ENCODE measurements at places on chromosomes 4 and X. TPM values are rescaled to one million over a fixed set of nuclear protein-coding genes. Genes with fewer than 3 reads are reported as not detected.

The TMEM156 gene
- 0.35 TPM for total RNA-seq

DNA sequence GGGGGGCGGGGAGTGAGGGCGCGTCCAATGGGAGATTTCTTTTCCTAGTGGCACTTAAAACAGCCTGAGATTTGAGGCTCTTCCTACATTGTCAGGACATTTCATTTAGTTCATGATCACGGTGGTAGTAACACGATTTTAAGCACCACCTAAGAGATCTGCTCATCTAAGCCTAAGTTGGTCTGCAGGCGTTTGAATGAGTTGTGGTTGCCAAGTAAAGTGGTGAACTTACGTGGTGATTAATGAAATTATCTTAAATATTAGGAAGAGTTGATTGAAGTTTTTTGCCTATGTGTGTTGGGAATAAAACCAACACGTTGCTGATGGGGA, 1.1 kb downstream of the HTT start:
- DNase-seq: no peak
- no peaks in the 10 kb centered on the region for H3K36me3 ChIP-seq
- H3K27me3 ChIP-seq: no peaks in the 10 kb centered on the region
- peaks cover 3% of the 10 kb centered on the region for H3K4me1 ChIP-seq
- H3K4me3 ChIP-seq: peak overlapping the region; percentile 80

The SPANXC gene
- not detected for total RNA-seq

GRCh38 chrX:150899191-150899757, 806 bp upstream of the CD99L2 start:
- H3K4me3 ChIP-seq: peak overlapping the region; percentile 42
- H3K4me1 ChIP-seq: no peaks in the 10 kb centered on the region
- H3K36me3 ChIP-seq: no peaks in the 10 kb centered on the region
- peak overlapping the region; percentile 22 for H3K27ac ChIP-seq

DNA sequence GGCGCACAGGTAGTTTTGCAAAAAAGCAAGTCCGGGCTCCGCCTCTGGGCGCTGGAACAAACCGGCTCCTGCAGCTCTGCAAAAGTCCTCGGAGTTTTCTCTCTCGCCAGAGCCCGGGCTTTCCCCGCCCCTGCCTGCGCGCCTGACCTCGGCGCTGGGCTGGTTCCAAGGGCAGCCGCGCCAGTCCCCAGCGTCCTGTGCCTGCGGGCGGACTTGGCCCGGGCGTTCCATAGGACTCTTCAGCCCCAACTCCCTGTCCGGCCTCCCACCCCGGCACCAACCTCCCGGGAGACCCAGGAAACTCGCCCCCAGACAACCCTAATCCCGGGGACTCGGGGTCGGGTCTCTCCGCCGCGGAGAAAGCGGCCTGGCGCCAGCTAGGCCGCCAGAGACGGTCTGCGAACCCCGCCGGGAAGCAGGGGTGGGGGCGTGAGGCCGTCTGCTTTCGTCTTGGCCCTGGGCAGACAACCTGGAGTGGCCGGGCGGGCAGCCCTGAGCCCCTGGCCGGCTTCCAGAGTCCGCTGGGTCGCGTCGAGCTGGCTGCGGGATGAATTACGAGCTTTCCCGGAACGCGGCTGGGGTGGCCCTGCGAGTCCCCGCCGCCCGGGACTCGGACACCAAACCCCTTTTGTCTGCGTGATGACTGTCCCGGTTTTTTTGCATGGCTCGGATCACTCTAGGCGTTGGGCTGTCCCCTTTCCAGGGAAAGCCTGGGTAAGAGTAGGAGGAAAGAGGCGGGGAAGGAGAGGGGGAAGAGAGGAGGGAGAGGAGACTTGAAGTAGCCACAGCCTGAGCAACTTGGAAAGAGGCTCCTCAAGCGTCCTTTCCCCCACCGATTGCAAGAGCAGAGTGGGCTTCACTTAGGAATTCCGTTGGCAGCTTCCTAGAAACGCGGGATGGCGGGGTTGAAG, 916 bp downstream of the MXRA5 start:
- peak overlapping the region; percentile 23 for H3K4me3 ChIP-seq
- no peaks in the 10 kb centered on the region for H3K4me1 ChIP-seq
- no peaks in the 10 kb centered on the region for H3K27me3 ChIP-seq
- DNase-seq: peak; percentile 70
- no peaks in the 10 kb centered on the region for H3K36me3 ChIP-seq

The ZCCHC13 gene
- total RNA-seq: not detected

The ARHGAP6 gene
- 23.4 TPM for total RNA-seq

The TLR8 gene
- total RNA-seq: 2.5 TPM

DNA sequence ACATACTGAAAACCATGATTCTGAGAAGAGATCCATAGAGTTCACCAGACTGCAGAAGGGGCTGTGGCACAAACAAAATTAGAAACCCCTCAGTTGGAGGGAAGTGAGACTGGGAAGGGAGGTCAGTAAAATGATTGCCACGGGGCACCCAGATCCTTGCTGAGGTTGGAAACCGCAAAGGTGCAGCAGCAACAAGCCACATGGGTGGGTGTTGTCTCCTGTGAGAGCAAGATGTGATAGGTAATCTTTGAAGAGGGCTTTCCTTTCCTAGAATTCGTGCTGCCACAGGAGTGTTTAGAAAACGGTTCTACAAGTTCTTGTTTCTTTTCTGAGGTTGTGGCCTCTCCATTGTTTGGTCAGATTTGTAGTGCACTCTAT, 85.5 kb downstream of the NFKB1 start:
- H3K27ac ChIP-seq: no peak overlapping the region
- no peak overlapping the region for H3K4me3 ChIP-seq
- H3K36me3 ChIP-seq: no peaks in the 10 kb centered on the region
- no peaks in the 10 kb centered on the region for H3K4me1 ChIP-seq
- H3K27me3 ChIP-seq: no peaks in the 10 kb centered on the region
- no peak for DNase-seq
